ENCODE measurements at places on chromosomes 5 and 9.

- DNase-seq = peak; percentile 90
Measured at GRCh38 chr9:126723807-126724172, 81.0 kb upstream of the ZBTB43 start.

DNA sequence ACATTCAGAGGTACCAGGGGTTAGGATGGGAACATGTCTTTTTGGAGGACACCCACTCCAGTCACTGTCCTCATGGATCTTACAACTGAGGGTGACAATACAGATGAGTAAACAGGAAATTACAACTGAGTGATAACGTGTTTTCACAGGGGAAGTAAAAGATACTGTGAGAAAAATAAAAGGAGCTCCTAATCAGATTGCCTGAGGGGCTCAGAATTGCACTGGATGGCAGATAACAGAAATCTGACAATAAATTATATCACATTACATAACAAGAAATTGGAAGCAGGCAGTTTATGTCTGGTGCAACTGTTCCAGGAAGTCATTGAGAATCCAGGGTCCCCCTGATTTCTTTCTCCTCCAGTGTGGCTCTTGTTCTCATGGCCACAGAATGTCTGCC, 40.1 kb upstream of the PCSK1 start:
- peak; percentile 23 for DNase-seq

DNA sequence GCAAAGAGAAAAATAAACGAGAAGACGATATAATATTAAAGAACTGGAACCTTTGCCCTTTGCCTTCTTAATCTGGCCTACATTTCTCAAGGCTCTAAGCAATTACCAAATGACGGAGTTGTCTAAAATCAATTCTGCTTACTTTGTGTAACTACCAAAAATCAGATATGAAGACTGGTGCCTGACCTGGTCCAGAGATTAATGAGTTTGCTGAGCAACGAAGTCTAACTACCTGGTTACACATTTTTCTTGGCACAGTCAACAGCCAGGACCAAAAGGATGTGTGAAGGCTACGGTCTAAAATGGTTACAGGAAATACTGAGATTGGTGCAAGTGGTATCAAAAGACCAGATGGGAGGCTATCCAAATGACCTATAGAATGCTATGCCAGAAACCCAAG, 17.8 kb upstream of the IFNE start:
- no peak for DNase-seq

DNA sequence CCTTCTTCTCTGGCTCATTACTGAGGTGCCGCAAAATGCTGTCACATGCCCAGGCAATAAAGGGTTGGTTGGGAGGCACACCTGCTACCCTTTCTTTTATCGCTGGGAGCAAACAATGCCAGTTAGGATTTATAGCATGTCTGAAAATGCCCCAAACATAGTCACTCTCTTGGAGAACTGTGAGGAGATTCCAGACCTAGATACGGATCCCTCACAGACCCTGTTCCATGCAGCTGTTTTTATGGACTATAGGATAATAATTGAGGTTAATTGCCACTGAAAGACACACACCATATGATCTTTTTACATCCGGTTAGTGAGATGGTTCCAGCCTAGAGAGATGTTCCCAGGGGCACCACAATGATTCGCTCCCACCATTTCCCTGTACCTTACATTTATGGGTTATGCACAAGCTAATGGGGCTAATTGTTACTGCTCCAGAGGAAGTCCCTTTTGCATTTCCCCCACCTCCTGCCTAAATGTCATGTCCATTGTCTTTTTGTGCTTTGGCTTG, 318.1 kb downstream of the PIK3R1 start:
- DNase-seq = no peak

GRCh38 chr9:98326459-98327248, 71.2 kb upstream of the TBC1D2 start:
- DNase-seq = peak; percentile 34

GRCh38 chr5:14184082-14184481, 40.9 kb downstream of the TRIO start:
- DNase-seq = no peak

DNA sequence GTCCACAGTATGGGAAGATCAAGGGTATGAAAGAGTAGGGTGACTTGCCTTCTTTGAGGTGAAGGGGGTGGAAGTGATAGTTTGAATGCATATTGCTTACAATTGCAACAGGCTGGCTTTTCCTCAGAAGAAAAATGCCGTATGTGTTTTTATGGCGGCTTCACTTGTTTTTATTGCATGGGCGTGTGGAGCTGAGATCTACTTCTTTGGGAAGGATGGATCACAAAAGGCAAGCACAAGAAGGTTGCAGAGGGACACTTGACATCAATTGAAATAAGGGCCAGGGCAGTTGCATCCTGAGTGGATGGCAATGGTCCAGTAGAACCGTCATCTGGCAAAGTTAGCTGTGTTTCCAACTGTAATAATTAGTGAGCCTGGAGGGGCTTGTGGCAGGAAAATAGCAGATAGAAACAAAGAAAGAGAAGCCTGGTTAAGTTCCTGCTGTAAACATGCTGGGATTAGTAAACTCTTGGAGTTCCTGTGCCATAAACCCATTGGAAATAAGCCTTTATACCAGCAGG, 138.4 kb downstream of the NTRK2 start:
- DNase-seq = no peak

DNA sequence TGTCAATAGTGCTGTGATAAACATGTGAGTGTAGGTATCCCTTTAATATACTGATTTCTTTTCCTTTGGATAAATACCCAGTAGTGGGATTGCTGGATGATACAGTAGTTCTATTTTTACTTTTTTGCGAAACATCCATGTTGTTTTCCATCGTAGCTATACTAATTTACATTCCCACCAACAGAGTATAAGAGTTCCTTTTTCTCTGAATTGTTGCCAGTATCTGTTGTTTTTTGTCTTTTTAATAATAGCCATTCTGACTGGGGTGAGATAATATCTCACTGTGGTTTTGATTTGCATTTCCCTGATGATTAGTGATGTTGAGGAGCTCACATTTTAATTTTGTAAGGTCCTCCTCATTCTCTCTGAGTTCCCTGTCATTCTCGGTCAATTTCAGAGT, 71.1 kb upstream of the NFIL3 start:
- DNase-seq = no peak

DNA sequence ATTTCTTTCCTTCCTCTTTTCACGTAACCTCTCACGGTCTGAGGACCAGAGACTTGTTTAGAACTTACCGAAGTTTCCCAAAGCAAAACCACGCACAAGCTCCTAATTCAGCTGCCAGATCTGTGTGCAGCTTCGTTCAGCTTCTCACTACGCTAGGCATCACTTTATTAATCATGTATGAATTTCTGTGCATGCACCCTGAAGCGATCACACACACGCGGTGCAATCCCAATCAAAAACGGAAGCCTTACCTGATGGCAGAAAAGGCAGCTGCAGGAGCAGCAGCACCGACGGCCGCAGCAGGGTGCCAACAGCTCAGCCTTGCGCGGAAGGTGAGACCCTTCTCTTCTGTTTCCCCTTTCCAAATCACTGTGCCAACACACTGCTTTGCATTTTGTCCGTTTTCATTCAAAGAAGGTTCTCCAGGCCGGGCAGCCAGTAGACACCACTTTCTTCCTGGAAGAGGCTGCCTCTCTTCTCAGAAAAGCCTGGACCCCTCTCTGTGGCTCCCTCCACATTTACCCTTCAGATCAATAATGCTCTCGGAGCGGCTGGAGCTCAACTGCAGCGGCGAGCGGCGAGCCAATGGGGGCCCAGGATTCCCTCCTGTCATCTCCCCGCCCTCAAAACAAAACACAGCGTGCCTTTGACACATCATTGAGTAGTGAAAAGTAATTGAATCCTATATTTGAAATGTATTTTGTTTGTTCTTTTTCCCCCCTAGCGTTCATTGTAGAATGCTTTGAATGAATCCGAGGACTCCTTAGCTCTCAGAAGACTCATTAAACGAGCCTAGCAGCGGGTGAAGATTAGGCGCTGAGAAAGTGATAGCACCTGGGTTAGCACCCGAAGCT, at the start of gene CDH12:
Gene CDH12 (minus strand): TSS at position 538 of the 854 bp plus-strand sequence.
- DNase-seq = peak; percentile 73

GRCh38 chr5:119954106-119954505, 324.7 kb downstream of the FAM170A start:
- DNase-seq = peak; percentile 40

DNA sequence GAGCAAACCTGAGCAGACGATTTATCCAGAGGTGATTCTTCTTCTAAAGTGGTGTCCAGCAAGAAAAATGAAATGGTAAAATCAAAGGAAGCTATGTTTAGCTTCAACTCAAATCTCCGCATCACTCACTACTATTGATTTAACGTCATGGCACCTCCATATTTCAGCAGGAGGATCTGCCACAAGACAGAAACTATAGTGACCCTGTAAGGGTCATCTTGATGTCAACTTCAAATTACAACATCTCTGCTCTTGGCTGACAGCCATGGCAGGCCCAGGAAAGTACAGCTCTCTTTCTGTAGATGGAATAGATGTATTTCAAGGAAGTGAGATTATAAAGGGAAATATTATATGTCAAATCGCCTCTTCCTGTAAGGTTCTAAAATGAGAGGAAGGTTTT, 10.1 kb upstream of the EFNA5 start:
- no peak for DNase-seq

- no peak for DNase-seq
Measured at GRCh38 chr9:71747576-71747975, 20.7 kb downstream of the CEMIP2 start.

GRCh38 chr5:150052226-150052955, 34.0 kb downstream of the CSF1R start:
- no peak for DNase-seq

DNA sequence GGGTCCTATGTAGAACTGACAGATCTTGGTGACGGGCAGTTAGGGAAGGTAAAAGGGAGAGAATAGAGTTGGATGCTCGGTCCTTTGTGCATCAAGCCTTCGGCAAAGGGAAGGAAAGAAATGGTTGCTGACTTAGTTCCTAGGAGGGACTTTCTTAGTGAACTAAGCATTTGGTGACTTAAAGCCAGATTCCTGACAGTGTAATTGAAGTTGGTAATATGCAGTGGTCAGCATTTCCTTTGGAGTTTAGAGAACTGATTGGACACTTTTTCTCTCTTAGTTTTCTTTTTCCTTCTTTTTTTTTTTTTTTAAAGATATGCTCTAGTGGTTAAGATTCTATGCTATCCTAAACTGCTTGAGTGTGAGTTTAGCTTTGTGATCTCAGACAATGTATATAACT, 2.3 kb downstream of the CLTA start:
- DNase-seq = no peak

GRCh38 chr9:77896938-77897667, 134.5 kb downstream of the GNAQ start:
- DNase-seq = peak; percentile 65

DNA sequence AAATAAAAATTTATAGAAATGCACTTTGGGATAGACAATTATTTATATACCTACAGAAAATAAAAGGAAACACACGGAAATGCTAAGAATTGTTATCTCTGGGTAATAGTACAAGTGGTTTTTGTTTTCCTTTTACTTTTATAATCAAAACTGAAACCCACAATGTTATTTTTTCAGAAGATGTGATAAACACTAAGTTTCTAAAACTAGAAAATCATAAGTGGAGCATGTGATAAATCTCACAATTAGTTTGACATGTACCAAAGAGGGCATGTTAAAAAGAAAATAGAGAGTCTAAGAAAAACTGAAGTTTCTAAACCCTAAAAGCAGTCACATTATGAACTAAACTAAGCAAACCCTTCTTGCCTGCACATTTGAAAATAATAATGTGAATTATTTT, 61.1 kb downstream of the OXCT1 start:
- no peak for DNase-seq

DNA sequence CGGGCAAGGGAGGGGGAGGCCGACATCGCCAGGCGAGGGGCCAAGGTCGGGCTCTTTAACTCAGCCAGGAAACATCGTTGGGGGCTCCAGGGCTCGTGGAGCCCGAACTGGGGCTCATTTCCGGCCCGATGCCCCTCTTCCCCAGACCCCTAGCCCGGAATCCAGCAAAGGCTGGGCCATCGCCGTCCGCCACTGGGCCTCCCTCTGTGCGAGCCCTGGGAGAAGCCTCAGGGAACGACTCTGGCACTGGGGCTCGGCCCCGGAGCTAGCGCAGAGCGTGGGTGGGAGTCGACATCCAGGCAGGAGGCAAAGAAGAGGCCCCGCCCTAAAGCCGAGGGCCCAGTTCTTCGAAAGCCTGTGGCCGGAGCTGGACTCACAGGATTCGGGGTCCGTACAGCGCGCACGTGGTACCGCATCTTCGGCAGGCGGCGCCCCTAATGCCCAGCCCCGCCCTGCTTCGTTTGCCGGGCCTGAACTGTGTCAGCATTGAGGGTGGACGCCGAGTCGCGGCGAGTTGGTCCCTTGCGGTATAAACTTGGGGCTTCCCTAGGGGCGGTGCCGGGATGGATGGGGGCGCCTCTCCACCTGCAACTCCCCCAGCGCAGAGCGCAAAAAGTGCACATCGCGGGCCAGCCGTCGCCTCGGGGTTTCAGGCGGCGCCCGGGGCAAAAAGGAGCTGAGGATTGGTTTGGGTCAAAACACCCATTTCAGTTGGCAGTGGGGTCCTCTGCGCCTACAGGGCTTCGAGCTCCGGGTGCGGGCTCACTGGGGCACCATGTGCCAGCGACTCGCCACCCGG, 3.6 kb upstream of the PAX5 start:
- peak; percentile 55 for DNase-seq

Measured in mesendoderm (in vitro differentiated cells).